Pulmonary artery endothelial cell (primary cell): ENCODE measurements at places on chromosomes 3 and 15. TPM values are rescaled to one million over a fixed set of nuclear protein-coding genes. Genes with fewer than 3 reads are reported as not detected.

The ITPR1 gene
- total RNA-seq, result 15.2 and 20.1 TPM in 2 replicates

The USP13 gene
- 7.3 and 13.8 TPM in 2 replicates for total RNA-seq

The PTX3 gene
- total RNA-seq, result 1,084 and 1,117 TPM in 2 replicates

The DUOXA2 gene
- not detected in 2 replicates for total RNA-seq

The LYSMD2 gene
- total RNA-seq, result 11.0 and 16.1 TPM in 2 replicates

The AADACL2 gene
- total RNA-seq, result not detected in 2 replicates

The CPN2 gene
- total RNA-seq, result not detected in 2 replicates

The HRG gene
- total RNA-seq, result not detected in 2 replicates

The GOLGA8O gene
- 0.20 and 0.53 TPM in 2 replicates for total RNA-seq

The MOBP gene
- 0.07 and 0.95 TPM in 2 replicates for total RNA-seq

The DNAH1 gene
- total RNA-seq, result 1.3 and 2.5 TPM in 2 replicates

The SNX22 gene
- 1.3 and 3.6 TPM in 2 replicates for total RNA-seq

The NMNAT3 gene
- 0.74 and 0.86 TPM in 2 replicates for total RNA-seq

The REC114 gene
- not detected in 2 replicates for total RNA-seq

The GOLGA6B gene
- not detected in 2 replicates for total RNA-seq

The GABRB3 gene
- 0.07 and 0.59 TPM in 2 replicates for total RNA-seq

The SLC9C1 gene
- under 0.01 and 0.11 TPM in 2 replicates for total RNA-seq

The C3orf20 gene
- not detected in 2 replicates for total RNA-seq

The TTLL3 gene
- 7.1 and 7.4 TPM in 2 replicates for total RNA-seq

The ANKUB1 gene
- total RNA-seq, result not detected in 2 replicates

The KIF15 gene
- 11.5 and 19.8 TPM in 2 replicates for total RNA-seq

The GOLGA8Q gene
- 0.32 and 0.59 TPM in 2 replicates for total RNA-seq

The ASB14 gene
- under 0.01 TPM in 1 of 2 replicates, not detected in the other for total RNA-seq

The PGBD4 gene
- 1.1 and 1.7 TPM in 2 replicates for total RNA-seq

The STX19 gene
- not detected in 2 replicates for total RNA-seq

The GOLGA8T gene
- 0.07 and 0.20 TPM in 2 replicates for total RNA-seq

The TMEM40 gene
- not detected in 2 replicates for total RNA-seq

The APOD gene
- 1.3 and 25.1 TPM in 2 replicates for total RNA-seq

The KNG1 gene
- not detected in 2 replicates for total RNA-seq

The BLM gene
- 6.5 and 9.0 TPM in 2 replicates for total RNA-seq

The PLSCR1 gene
- 51.4 and 60.3 TPM in 2 replicates for total RNA-seq

The ZNF660 gene
- total RNA-seq, result 0.59 and 2.4 TPM in 2 replicates

The KY gene
- not detected in 2 replicates for total RNA-seq

The FXR1 gene
- 219 and 244 TPM in 2 replicates for total RNA-seq

The RLBP1 gene
- not detected in 2 replicates for total RNA-seq

The PP2D1 gene
- total RNA-seq, result not detected in 2 replicates

The DZIP1L gene
- 9.6 and 12.7 TPM in 2 replicates for total RNA-seq

The GNAT1 gene
- total RNA-seq, result under 0.01 TPM in 1 of 2 replicates, not detected in the other

The SI gene
- not detected in 2 replicates for total RNA-seq

The DPPA4 gene
- not detected in 2 replicates for total RNA-seq
